Right lobe of liver (tissue), 6 donors: ENCODE measurements at places on chromosomes 13 and 19. TPM values are rescaled to one million over a fixed set of nuclear protein-coding genes. Genes with fewer than 3 reads are reported as not detected.

The TBXA2R gene
- total RNA-seq: 2.8 TPM

The FPR3 gene
- 3.6 TPM for total RNA-seq

The RNF113B gene
- not detected for total RNA-seq

The RUBCNL gene
- total RNA-seq: 2.3 TPM

The UQCR11 gene
- total RNA-seq: 202 TPM

The FCAR gene
- 0.43 TPM for total RNA-seq
